ENCODE measurements at places on chromosomes 3 and 15.

DNA sequence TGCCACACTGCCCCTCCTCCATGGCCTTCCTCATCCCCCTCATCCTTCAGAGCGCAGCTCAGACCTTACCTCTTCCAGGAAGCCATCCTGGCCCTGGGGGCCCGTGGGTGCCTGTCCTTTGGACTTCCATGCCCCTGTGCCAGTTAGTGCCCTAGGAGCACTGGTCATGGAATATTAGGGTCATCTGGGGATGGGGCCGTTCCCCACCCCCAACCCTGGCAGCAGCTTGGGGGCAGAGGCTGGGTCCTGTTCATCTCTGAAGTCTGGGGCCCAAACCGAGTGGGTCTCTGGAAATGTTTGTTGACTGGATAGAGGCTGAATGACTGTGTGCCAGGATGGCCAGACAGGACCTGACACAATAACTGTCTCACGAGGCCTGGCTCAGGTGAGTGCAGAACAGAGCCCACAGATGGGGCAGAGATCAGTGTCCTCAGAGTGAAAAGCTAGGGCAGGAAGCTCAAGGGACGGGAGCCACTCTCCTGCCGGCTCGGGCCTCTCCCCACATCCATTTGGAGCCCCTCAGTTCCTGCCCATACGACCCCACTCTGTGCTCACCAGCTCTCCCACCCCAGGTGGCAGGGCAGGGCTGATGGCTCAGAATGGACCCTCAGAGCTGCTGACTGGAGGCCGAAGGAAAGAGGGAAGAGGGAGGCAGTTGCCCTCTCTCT is 62.5 kb downstream of the TLE3 start:
- DNase-seq = no peak

- no peak for DNase-seq
These were observed 40.1 kb downstream of the TMEM44 start for GRCh38 chr3:194592798-194593752.

GRCh38 chr15:23441204-23441603 is 5.8 kb downstream of the GOLGA6L2 start:
- DNase-seq = no peak

DNA sequence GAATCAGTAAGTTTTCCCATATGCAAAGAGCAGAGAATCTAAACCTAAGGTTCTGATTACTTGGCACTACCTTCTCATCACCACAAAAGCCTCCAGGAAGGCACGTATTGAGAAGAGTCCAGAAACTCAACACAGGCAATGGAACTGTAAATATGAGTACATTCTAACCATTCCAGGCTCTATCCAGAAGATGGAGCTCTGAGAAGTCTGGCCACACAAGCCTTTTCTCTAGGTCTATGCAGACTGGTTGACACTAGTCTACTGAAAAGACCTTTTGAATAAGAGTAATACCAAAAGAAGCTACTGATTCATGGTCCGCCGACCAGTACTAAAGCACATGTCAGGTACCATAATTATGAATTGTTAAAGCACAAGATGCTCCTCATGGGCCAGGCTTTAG is 12.2 kb upstream of the NCKIPSD start:
- DNase-seq = no peak
